ENCODE measurements at places on chromosomes 1 and 21. TPM values are rescaled to one million over a fixed set of nuclear protein-coding genes. Genes with fewer than 3 reads are reported as not detected.

The COL24A1 gene
- total RNA-seq: 1.3 TPM

The C1orf185 gene
- not detected for total RNA-seq

DNA sequence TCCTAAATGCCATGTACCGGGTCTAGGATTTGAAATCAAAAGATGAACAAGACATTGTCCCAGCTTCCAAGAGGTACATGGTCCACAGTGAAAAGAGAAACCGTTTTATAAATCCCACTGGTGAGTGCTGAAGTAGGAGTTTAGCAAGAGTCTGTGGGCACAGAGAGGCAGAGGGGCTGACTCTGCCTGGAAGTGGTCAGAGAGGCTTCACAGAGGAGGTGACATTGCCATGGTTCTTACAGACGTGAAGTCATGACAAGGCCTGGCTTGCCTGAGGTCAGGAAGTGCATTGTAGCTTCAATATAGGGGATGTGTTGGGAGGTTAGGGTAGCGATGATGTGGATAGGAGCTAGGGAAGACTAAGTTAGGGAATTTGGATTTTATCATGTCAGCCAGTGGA, 28.4 kb downstream of the MAPKAPK2 start:
- no peak for DNase-seq

DNA sequence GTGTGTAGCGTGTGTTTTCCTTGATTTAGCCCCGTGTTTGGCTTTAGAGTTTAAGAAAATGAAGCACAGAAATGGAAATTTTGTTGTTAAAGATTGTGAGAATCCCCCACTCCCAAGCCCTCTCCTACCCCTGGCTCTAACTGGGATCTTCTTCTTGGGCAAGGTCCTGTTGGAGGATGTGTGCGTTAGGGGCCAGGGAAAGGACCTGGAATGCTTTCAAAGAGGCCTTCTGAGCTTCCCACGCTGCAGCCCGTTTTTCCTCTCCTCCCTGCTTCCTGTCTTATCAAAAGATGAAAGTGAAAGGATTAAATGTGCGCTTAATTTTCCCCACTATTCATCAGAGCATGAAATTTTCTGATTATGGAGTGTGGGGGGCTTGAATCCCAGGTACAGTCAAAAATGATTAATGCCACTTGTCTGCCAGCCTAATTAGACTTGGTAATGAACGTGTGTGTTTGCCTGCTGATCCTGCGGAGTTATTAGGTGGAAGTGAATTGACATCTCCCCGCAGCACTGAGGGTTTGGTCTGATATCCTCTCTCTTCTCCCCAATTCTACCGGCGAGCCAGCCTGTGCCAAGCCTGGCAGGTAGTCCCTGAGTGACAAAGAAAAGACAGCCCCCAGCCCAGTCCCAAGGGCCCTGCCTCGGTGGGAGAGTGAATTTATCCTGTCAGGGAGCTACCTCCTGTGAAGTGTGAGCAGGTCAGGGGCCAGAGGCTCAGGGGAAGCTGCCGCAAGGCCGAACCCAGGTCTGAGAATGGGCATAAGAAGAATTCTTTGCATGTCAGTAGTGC, 4.9 kb downstream of the RASSF5 start:
- DNase-seq: no peak

- DNase-seq: no peak
These were observed 38.3 kb upstream of the ADORA3 start for GRCh38 chr1:111541721-111542120.

GRCh38 chr1:36906555-36906954, 127.8 kb downstream of the GRIK3 start:
- DNase-seq: no peak

Measured in myocyte (in vitro differentiated cells).